ENCODE measurements at places on chromosomes 5 and 9.

DNA sequence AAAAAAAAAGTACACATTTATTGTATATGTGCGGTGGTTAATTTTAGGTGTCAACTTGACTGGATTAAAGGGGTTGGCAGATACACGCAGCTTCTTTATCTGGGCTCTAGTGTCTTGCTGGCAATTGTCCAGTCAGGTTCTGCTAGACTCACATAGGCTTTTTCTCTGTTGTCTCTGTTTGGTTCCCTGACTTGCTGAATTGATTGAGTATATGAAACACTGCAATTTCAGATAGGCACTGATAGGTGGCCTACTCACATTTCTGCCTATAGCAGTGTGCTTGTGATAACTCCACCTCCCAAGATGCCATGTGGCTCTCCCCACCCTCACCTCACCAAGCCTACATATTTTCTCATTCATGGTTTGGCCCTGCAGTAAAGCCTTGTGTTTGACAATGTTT, 52.5 kb downstream of the AOPEP start:
- no peak for DNase-seq

GRCh38 chr5:69049151-69049550, 44.7 kb upstream of the SLC30A5 start:
- DNase-seq: no peak

DNA sequence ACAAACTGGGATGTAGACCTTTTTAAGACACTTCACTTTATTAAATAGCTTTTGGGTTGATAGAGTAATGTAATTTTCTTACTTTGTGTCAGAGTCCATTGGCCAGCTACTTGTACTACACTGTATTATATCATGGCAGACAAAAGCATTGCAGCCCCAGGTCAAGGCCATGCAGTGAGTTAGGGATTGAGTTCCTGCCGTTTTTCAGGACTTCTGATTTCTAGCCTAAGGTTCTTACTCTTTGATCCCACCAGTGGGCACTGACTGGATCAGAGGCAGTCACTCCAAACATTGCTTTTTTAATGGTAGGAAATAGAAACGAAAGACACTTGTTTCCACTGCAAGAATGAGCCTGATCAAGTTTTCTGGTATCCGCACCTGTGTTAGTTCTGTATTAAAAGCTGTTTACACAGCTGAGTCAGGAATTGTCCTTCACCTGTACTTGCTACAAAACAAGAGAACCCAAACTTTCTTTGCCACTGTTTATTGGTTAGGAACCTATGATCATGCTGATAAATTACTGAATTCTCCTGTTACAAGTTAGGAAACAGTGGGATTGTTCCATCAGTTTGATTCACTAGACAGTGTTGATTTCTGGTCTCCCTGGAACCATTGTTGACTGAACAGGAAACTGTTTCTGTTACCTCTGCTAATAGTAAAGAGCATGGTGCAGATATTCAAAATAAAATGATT, 22.1 kb downstream of the LRRC70 start:
- no peak for DNase-seq

- no peak for DNase-seq
Measured at GRCh38 chr9:129542741-129543140, 78.2 kb downstream of the C9orf50 start.

DNA sequence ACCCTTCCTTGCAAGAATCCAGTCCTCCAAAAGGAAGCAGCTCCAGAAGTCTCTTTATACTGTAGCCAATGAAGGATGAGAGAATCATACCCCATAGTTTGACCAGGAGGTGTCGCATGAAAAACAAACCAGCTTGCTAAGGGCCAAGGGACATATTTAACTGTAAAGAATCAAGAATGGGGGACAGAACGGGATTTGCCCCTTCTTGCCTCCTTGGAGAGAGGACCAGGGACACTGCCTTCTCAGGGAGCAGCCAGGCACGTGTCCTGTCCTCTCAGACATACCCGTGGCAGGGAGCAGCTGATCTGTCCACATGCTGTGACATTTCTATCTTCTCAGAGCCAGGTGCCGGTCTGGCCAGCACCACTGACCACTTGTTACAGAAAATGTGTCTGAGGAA, 11.7 kb downstream of the PRUNE2 start:
- no peak for DNase-seq

DNA sequence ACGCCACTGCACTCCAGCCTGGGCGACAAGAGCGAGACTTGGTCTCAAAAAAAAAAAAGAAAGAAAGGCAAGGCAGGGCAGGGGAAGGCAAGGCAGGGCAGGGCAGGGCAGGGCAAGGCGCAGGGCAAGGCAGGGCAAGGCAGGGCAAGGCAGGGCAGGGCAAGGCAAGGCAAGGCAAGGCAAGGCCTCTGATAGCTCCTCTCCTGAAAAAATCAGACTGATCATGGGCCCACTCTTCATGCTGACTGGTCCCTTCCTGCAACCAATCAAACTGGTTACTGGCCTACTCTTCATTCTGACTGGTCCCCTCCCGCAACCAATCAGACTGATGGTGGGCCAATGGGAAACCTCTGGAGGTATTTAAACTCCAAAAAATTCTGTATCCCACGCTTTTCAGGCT, 3.4 kb upstream of the ZBTB5 start:
- DNase-seq: no peak

GRCh38 chr9:98726735-98727134, 18.0 kb upstream of the GABBR2 start:
- DNase-seq: no peak

- no peak for DNase-seq
Measured at GRCh38 chr5:34833090-34833489, 5.9 kb upstream of the TTC23L start.

Measured in stimulated activated CD4-positive, alpha-beta T cell treated with anti-CD3 and anti-CD28 coated beads, Interleukin-12 subunit alpha, Interleukin-12 subunit beta, amount 100 ng/mL, for 24 hours (primary cell).